SK-N-SH treated with all-trans-retinoic acid at 6 μM for 48 hours (cell line): ENCODE measurements at places on chromosomes 3 and 15.
A peak's percentile ranks its signal among the peaks of the same experiment; 100 is the strongest.

DNA sequence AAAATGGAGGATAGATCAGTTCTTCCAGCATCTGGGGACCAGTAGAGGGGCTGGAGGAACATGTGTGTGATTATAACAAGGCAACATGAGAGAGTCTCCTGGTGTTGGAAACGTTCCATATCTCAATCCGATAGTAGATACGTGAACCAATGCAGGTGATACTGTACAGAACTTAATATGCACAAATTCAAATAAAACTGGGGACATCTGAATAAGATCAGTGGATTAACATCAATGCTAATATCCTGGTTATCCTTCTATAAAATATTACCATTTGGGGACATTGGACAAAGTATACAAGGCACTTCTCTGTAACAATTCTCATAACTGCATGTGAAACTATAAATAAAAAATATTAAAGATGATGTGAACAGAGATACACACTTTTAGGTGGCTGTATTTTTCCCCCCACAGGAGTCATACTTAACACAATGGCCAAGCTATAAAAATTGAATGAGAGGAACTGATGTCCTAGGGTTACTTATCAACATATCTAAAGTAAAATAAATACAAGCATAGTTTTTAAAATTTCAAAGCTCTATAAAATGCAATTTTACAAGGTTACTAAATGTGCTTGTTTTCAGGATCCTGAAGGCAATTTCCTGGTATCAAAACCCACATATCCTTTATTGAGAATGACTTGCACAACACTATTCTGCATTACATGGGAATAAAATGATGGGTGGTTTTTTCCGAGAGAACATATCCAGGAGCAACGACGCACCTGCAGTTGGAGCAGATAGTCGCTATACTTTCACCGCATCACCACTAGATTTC lies 31.1 kb upstream of the TJP1 start:
- ATAC-seq = no peak

DNA sequence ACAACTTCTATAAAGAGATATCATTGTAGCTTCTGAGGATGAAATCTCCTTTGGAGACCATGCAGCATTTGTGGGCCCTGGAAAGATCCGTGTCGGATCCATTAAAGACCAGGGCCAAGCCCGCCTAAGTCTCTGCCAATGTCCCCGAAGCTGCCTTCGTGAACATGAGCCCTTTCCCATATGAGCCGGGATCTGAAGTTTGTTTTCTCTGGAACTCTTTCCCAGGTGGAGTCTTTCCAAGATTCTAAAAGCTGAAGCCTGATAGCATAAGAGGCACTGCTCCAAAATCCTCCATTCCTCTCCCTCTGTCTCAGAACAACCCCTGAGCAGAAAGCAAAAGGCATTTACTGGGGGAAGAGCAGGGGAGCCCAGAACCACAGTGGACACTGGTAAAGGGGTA lies 274.6 kb downstream of the NTRK3 start:
- no peak for ATAC-seq

DNA sequence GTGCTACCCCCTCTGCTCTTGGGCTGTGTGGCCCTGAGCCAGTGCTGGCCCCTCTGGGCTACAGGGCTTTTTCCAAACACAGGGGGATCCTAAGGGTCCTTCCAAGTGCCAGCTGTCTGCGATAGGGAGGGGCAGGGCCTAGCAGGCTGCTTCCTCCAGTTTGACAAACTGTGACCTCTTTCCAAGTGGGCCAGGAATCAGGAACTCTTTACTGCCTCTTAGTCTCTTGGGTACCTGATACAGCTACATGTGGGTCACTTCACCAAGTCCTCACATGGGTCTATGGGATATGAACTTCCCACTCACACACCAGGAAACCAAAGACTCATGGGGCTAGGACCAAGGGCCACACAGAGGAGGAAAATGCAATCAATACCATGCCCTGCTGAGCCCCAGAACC lies 25.4 kb downstream of the SEC61A1 start:
- ATAC-seq = no peak

DNA sequence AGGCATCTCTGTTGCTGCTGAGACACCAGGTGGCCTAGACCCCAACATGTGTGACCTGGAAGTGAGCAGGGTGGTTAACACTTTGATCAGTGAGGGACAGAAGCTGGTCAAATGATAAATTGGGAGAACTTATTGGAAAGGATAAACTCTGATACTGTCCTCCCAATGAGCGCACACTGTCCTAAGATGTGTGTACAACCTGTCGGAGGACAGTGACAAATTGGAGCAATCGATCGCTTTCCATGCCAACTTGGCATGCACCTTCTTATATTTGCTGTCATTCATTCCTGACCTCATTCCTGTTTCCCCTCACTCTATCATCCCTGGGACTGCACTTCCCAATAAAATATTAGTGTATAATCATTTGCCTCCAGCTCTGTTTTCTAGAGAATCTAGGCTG lies 198.7 kb upstream of the PROK2 start:
- ATAC-seq = no peak

DNA sequence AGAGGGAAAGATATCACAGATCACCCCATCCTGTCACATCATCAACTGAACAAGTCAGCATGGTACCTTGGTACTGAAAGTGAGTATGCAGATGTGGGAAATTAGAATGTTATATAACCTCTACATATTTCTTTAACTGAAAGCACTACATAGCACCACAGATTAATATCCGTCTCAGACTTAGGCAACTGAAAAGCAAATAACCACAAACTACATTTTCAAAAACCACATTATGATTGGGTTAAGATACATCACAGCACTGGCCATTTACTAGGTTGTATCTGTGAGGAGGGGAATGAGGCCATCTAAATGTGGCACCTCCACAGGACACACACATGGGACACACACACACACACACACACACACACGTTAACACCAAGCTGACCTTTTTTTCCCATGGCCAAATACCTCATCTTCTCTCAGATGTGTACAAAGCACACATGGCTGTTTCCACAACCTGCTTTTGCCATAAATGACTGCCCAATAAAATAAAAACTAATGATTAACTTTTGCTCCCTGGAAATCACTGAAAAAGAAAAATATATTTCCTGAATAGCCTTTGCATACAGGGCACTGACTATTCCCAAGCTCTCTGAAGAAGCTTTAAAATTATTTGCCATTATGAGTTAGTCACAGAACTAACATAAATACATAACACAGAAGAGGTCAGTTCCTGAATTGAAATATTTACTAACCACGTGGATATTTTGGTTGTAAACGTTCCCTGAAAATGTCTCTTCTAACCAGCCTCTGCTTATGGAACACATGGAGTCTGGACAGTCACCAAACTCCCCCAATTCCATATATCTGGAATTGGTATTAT lies 60.1 kb downstream of the SUMF1 start:
- ATAC-seq = no peak

DNA sequence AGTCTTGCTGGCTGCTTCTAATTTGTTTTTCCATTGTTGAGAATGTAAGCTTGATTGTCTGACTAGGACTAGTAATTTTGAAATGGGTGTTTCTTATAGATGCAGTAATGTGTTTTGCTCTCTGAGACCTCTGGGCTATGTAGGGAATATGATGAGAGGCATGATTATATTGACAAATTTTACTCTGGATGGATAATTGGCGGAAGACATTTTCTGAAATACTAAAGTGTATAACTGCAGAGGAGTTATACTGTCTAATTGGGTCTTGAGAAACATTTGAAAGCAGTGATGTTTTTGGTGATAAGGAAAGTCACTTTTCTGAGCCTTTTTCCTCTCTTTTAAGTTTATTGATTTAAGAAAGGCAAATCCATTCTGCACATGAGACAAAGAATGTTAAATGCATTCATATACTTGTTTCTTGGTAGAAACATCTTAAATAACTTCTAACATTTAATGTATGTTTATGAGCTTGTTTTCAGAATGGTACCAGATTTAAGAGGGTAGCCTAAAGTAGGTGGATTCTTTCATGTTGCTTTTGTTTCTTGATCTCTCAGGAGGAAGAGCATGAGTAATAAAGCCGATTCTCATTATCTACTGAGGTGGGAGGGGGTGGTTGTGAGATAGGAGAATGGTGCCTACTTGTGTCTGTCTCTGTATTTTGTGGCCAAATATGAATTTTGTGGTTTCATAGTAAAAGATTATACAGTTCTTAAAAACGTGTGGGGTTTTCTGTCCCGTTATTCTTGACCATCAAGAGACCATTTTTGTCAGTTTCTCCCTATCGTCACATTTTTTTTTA lies 2.0 kb downstream of the ATP2C1 start:
- no peak for ATAC-seq

DNA sequence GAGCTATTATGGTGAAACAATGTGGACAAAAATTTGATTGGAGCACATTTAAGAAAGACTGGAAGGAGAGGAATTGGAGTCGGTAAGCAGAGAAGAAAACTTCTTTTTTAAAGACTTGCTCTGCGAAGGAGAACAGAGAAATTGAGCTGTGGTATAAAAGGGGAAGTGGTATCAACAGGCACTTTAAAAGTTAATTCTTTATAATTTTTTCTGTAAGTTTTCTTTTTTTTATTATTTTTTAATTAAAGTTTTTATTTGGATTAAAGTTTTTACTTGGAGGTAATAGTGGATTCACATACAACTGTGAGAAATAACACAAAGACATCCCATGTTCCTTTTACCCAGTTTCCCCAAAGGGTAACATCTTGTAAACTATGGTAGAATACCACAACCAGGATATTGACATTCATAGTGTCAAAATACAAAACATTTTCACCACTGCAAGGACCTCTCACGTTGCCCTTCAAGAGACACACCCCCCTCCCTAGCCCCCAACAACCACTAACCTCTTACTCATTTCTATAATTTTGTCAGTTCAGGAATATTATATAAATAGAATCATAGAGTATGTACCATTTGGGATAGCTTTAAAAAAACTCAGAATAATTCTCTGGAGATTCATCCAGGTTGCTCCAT lies 33.8 kb upstream of the XIRP1 start:
- no peak for ATAC-seq

- peak; percentile 74 for ATAC-seq
Observed at GRCh38 chr3:134039161-134039862, 9.6 kb upstream of the SLCO2A1 start.

GRCh38 chr15:94838281-94838680 lies 606.9 kb downstream of the MCTP2 start:
- ATAC-seq = no peak

DNA sequence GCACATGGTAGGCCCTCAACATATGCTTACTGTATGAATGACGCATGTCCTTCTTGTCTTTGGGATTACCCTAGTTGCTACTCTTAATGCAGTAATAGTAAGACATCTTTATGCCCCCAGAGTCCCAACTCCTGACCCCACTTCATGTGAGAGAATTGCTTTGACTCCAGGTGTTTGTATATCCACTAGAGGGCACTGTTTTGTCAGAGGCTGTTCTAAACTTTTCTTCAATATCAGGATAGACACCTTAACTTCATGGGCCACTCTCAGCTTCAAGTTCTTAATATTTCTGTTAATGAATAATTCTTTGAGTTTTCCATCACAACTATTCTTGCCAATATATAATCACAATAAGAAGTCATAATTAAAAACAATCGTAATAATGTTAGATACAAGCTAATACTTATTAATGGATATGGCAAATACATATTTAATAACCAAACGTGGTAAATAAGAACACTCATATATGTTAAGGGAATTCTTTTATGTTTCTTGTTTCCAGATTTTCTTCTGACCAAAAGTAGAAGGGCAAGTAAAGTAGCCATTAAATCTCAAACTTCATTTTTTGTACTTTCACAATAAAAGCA lies 337.2 kb upstream of the DNAJC19 start:
- ATAC-seq = peak; percentile 73

- ATAC-seq = no peak
Observed at GRCh38 chr3:64739971-64740631, 52.3 kb upstream of the ADAMTS9 start.

GRCh38 chr3:144343343-144343742 lies 371.7 kb downstream of the DIPK2A start:
- ATAC-seq = no peak

DNA sequence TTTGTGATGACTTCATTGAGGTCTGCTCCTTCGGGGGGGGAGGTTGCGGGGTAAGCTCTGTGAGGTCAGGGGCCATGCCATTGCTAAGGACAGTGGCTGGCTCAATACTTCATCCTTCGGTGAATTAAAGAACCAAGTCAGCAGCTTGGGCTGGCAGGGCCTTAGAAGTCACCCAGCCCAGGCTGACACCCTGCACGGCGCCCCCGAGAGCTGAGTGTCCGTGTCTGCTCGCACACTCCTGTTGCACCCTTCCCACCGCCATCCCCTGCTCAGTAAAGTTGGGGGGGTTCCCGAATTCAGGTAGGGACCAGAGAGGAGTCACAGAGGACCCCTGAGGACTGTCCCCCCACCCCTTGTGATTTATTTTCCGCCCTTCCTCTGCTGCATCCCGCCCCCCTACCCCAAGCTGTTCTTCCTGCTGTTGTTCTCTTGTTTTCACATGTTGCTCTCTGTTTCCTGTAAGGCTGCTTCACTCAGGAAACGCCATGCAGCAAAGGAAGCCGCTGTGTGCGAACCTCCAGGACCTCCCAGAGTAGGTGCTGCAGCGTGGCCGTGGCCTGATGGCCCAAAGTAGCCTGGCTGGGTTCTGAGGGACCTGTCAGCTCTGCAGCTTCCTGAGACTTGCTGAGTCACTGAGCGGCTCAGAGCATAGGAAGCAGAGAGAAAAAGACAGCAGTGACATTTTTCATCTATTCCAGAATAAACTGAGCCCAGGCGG lies 14.4 kb downstream of the EFCC1 start:
- no peak for ATAC-seq

- peak; percentile 30 for ATAC-seq
Observed at GRCh38 chr15:96351761-96352603, 21.5 kb downstream of the NR2F2 start.

DNA sequence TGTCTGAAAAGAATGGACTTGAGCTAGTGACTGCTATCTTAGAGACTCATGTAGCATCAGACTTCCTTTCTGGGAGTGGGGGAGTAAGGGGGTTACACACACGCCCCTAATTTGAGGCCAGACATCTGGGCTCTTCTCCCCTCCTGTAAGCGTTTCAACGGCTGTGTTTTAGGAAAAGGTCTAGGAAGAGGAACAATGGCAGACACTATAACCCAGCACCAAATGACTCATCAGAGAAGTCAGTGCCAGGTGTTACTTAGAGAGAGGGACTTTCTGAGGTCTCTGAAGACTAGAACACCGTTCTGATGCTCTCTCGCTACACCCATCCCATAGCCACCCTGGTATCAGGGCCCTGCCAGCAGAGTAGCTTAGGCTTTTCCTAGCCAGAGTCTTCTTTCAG lies 65.5 kb downstream of the SSUH2 start:
- no peak for ATAC-seq

DNA sequence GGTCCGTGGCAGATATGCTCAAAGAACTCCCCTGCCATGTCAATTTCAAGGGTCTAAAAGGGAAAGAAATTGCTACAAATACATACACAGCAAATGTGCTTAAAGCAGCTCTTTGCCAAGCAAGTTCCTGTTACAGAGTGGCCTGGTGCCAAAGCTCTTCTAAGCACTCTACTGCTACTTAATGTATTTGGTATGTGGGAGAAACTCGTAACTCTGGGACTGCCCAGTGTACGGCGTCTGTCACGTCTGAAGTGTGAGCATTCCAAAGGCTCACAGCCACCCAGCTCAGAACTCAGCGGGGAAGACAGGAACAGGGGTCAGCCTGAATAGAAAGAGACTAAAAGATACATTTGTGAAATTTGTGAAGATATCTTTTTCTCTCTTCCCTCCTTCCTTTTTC lies 54.6 kb downstream of the RBMS3 start:
- peak; percentile 87 for ATAC-seq

GRCh38 chr3:171986176-171986575 lies 53.2 kb upstream of the FNDC3B start:
- ATAC-seq = peak; percentile 49
